Activated T-cell treated with anti-CD3 and anti-CD28 coated beads for 1 hour (primary cell): ENCODE measurements at places on chromosomes 3 and 15.
A peak's percentile ranks its signal among the peaks of the same experiment; 100 is the strongest.

DNA sequence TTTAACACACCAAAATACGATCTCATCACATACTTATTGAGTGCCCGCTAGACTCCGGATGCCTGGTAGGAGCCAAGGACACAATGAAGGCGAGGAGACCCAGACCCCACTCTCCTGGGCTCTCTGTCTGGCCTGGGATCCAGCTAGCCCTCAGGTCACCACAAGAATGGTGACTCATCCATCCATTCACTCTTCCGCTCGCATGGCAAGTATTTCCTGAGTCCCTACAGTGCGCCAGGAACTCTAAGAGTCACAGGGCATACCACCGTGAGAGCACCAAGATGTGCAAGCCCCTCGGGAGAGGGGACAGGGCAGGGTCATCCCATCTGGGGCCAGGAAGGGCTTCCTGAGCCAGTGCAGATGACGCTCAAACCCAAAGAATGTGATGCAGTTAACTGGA, 101.6 kb upstream of the PRR20G start:
- DNase-seq: no peak

DNA sequence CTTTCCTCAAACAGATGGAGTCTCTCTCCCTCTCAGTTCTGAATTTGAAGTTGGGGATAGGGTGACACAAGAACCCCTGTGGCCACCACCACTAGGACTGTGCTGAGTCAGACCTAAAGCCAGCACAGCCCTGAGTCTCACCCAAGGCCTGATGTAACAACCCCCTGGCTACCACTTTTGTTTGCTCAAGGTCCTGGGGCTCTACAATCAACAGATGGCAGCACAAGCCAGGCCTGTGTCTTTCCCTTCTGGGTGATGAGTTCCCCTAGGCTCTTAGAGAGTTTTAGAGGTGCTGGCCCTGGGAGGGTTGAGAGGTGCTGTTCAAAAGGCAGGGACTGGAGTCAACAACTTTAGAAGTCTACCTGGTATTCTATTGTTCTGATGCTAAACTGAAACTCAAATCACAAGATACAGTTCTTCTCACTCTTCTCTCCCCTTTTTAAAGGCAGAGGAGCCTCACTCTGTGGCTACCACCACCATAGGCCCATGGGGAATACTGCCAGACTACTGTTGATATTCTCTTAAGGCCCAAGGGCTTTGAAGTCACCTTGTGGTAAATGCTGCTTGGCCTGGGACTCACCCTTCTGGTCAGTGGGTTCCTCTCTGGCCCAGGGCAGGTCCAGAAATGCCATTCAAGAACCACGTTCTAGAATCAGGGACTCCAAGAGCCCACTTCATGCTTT, 6.5 kb downstream of the OR5K4 start:
- no peak for DNase-seq

DNA sequence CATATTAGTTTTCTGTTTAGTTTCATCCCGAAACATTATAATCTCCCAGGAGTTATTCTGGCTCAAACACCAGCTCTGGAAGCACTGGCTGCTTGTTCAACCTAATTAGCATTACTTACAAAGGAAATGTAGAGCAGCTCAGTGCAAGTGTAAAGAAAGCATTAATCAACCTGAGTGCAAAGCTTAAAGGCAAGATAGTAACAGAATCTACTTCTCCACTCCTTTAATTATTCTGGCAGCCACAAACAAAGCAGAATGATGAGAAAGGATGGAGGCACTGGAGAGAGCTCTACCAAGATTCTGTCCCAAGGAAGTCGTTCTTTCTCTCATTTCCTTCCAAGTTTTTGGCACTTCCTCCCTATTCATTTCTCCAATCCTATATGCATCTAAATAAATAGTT, 1384.0 kb downstream of the ZPLD1 start:
- no peak for DNase-seq

GRCh38 chr15:46126581-46126980, 491.8 kb downstream of the SQOR start:
- no peak for DNase-seq

- no peak for DNase-seq
Measured at GRCh38 chr3:191373327-191373726, 43.0 kb upstream of the UTS2B start.

GRCh38 chr3:122314228-122314876, 10.7 kb upstream of the CSTA start:
- no peak for DNase-seq

- DNase-seq: no peak
Measured at GRCh38 chr3:97131476-97131875, 317.1 kb downstream of the EPHA6 start.

GRCh38 chr3:8891303-8891702, 72.0 kb downstream of the RAD18 start:
- no peak for DNase-seq

DNA sequence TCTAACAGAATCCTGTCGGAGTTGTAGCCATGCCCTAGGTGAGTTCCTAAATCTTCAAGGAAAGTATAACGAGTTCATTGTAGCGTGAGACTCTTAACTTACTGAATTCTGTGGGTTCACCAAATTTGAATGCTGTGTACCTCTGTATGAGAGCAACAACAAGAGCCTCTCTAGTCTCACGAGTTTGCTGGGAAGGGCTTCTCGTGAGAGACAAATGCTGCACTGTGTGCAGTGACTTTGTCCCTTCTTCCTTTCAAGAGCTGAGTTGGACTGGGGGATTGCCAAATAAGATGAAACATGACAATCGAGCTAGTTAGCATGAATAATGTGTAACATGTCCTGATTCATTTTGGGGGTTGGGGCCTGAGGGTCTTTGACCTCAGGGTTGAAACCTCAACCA, 32.2 kb downstream of the KAT2B start:
- no peak for DNase-seq

GRCh38 chr15:78651007-78651406, 10.0 kb upstream of the CHRNB4 start:
- no peak for DNase-seq

- DNase-seq: no peak
Measured at GRCh38 chr3:150662410-150663200, 41.1 kb downstream of the ERICH6 start.

DNA sequence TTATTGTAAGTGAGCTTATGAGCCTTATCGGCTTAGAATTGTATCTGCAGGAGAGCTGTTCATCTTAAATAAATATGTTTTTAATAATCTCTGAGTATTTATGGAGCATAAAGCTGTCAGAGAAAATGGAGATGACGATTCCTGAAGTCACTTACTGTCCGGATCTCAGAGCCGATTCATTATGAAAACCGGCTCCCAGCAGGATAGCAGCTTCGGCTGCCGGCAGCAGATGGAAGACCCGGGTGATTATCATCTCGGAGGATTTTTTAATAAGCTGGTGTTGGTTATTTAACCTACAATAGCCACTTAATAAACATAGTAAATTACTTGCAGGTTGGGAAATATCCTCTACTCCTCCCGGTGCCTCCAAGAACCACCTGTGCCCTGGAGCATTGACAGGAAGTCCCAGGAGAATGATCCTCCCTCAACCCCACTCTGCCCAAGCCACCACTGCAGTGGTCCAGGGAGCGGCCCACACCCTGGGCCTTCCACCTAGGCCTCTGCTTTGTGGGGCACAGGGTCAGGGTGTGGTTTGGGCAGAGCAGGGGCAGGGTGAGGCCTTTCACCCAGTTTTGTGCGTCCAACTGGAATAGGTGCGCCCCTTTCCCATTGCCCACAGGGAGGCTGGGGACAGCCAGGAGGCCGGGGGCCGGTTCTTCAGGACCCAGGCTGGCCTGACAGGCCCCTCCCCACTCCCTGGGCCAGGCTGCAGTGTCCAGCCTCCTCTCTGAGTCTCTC, 42.2 kb upstream of the PRR23E start:
- no peak for DNase-seq

DNA sequence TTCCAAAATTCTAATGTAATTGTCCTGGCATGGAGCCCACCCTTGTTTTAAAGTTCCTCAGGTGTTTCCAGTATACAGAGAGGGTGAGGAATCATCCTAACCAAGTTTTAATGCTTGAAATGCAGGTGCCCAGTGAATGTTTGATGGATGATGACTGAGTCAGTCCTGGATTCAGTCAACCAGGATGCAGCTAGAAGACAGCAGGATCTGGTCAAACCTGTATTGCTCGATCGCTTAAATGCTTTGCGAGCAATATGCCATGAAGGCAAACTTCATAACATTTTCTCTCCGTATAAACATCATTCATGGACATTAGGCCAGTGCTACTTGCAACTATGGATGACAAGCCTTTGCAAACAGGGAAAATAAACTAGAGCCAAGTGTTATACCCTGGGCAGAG, 591.2 kb downstream of the RSL24D1 start:
- no peak for DNase-seq

DNA sequence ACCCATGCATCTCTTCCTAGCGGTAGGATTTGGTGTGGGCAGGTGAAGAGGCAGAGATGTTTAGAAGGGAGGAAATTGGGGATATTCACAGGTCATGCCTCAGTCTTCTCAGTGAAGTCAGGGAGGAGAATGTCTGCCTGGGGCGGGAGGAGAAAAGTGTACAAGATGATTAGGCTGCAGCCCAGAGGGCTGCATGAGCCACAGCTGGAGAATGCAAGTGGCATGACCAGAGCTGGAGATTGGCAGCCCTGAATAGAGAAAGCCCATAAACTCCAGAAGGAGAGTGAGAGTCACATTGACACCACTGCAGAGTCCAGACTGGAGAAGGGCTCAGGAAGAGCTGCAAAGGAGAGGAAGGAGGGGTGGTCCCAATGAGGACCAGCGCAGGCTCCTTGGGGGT, 22.6 kb downstream of the PDHB start:
- no peak for DNase-seq

- no peak for DNase-seq
Measured at GRCh38 chr3:107662586-107662985, 139.8 kb downstream of the BBX start.

DNA sequence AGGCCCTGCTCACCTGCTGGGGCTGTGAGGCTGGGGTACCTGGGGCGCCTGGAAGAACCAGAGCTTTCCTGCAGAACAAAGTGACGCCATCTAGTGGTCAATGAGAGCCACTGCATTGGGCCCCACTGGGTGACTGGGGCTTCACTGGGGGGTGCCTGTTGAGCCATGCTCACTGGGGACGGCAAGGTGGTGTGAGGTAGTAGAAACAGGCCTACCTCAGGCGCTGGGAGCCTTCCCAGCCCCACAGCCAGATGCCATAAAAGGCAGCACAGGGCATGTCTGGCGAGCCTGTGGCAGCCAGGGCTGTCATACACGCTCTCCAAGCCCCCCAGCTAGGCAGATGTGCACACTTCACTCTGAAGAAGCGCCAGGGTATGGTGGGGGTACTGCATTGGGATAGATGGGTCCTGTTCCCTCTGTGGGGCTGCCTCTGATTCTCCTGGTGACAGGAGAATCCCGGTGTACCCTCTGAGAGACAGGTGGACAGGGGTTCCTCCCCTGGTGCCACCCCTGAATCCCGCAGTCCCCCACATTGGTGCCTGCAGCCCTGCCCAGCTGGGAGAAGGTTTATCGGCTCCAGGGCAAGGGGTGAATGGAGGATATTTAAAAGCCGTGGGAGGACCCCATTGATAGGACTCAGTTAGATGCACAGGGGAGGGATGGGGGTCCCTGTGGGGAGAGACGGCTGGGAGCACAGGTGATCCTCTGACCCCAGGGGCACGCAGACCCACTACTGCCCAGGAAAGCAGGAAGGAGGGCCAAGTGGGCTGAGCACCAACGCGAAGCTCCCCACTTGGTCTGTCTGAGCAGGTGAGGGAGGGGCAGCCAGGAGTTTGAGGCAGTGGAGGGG, 178.8 kb downstream of the NSMCE3 start:
- DNase-seq: peak; percentile 18

DNA sequence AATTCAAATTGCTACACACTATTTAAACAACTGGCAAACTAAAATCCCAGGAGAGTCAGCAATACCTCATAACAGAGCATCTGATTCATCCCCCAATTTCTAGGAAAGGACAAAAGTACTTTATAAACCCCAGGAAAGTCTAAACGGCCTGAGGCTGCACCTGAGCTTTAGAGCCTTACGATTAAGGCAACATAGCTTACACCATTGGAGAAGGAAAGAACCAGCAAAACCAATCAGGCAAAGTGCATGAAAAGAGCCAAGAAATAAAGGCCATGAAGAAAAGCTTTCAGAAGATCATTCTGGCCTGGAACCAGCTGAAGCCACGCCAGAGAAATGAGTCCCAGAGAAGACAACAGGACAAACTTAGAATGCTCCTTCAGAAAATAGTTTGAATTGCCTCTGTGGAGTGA, 48.1 kb downstream of the PTPN9 start:
- no peak for DNase-seq

DNA sequence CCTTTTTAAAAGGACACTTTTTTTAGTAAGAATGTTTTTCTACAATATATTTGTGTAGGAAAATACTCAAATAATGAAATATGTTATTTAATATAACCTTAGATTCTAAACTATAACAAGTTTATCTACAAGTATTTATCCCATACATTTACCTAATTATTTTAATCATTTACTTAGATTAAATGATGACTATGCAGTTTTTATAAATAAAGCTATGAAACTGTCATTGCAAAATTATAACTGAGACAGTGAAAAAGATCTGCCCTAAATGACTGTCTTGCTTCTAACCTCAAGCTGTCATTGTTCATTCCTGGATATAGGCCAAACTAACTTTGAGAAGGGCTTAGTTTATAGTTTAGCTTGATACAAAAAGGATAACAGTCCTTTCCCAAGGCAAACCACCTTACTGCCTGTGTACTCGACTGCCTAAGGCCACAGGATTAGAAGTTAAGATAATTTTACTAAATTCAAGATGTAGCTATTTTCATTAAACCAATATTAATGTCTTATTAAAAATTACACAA, 84.1 kb downstream of the GLDN start:
- no peak for DNase-seq

- DNase-seq: no peak
Measured at GRCh38 chr15:101406036-101406435, 83.5 kb downstream of the PCSK6 start.

DNA sequence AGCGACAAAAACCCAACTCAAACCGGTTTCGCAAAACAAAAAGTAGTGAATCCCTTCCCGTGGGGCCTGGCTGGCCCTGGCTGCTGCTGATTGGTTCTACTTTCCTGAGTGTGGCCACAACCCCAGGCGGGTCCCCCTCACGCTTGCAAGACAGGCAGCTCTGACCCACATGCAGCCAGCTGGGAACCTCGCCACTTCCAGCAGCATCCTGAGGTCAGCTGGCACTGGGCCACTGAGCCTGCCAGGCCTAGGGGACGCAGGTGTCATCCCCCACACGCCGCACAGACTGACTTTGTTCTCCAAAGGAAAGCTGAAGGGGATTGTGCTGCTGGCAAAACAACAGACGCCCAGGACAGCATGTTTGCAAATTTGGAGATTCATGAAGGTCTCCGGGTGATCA, 111.1 kb downstream of the TPRA1 start:
- no peak for DNase-seq

GRCh38 chr15:35557012-35557411, 11.0 kb upstream of the DPH6 start:
- DNase-seq: no peak

- no peak for DNase-seq
Measured at GRCh38 chr3:150079029-150079739, 108.5 kb upstream of the PFN2 start.
